Stimulated activated CD4-positive, alpha-beta T cell treated with anti-CD3 and anti-CD28 coated beads, Interleukin-4, amount 100 ng/mL, for 48 hours (primary cell): ENCODE measurements at places on chromosomes 4 and X.
A peak's percentile ranks its signal among the peaks of the same experiment; 100 is the strongest.

DNA sequence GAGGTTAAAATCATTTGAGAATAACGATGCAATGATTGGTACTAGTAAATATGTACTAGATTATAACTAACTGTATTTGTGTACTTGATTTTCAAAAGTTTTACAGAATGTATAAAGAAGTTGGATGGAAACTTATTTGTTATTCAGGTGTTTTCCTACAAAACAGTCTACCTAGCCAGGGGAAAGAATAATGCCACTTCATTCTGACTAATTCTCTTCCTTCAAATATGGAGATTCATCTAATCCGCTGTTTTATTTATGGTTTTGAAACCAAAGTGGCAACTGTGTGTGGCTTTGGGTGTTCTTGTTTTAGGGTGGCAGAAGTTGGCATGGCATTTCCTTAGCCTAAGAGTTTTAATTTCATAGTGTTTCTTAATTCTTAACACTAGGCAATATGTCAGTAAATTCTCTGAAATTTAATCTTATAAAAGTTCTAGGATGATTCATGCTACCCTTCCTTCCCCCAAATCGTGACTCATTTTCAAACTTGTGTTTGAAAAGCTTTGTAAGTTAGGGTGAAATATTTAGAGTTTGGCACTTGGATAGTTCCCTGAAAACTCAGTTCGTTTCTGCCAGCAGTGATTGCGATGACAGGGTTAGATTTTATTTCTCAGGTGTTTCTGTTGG, 62.6 kb downstream of the DCLK2 start:
- no peak for DNase-seq

DNA sequence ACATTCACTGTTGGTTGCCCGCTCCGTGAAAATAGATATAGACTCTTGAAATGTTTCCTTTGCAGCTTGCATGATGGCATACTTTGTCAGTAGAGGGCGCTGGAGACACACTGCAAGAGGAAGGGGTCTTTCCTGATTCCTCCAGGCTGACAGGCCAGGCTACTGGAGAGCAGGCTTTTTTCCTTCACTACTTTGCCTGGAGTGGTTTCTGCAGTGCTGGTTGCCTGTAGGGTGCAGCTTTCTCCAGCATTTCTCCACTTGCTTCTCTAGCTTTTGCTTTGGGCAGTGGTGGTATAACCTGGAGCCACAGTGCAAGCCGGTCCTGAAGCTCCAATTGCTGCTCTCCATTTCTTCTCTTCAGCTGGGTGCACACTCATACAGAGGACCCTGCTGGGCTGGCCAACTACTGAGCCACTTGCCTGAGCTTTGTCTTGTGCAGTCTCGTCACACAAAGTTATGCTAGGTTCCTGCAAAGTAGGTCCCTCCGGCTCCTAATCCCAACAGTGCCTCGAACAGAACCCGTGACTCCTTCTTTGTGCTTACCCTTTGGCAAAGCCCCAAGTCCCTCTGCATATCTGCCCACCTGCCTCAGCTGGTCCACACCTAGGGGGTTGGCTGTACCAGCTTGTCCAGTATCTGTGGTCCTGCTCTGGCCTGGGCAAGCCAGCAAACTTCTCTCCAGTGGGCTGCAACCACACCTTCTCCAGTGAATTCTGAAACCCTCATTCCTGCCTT, 46.3 kb downstream of the RASSF6 start:
- peak; percentile 2 for DNase-seq

- DNase-seq = no peak
Observed at GRCh38 chr4:125105561-125105960, 209.2 kb upstream of the FAT4 start.

GRCh38 chrX:25156323-25156722, 140.6 kb upstream of the ARX start:
- no peak for DNase-seq

DNA sequence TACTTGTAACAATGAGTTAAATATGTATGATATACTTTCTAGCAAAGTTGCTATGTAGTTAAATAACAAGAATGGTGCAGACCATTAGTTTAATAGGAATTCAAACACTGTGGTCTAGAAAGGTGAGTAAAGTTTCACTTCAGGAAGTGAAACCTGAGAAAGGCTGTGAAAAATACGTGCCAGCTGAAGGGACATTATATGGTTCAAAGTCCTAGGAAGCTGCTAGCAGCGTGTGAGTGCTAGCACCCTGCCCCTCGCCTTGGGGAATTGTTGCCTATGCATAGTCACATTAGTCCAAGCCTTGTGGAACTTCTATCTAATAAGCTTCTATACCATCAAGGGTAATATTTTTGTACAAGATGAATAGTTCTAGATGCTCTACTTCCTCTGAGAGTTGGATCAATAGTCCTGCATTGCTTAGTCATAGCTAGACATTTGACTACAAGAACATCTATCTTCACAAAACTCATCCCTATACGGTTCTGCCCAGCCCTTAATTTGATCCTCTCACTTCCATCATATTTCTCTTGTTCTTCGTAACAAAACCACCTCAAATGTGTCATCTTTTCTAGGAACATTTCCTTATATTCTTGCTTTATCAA, 45.8 kb upstream of the ARSJ start:
- no peak for DNase-seq
